ENCODE measurements at places on chromosomes 12 and 14.
A peak's percentile ranks its signal among the peaks of the same experiment; 100 is the strongest.

GRCh38 chr14:60859525-60859924, 121.4 kb downstream of the TRMT5 start:
- no peak for DNase-seq

DNA sequence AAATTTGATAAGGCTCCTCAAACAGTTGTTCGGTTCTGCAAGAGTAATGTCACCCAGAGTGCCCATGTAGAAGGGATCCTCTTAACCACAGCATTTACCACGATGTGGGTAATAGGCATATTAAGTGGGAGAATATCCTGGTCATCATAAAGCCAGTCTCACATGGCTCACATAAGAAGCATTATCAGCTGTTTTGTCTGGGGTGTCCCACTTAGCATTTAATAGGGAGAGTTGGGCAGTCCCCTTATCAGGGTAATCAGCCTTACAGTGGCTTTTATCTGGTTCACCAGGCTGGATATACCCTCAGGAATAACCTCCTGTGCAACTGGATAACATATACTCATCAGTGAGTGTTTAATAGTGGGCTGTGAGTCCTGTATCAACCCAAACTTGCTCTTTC, 12.9 kb upstream of the TMEM263 start:
- no peak for DNase-seq

DNA sequence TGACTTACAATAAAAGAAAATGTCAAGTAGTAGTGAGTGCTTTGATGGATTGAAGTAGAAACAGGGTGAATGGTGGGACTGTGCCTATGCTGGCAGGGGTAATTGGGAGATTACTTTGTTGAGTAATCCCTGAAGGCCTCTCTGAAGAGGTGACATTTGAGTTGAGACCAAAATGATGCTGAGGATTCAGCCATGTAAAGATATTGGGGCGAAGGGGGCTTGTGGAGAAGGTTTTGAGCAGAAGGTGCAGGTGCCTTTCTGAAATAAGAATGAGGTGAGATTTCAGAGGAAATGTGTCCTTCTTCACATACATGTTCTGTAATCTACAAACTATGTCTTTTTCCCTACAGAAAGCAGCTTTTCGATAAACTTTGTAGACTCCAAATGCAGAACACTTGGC, 8.0 kb downstream of the GNG2 start:
- no peak for DNase-seq

- peak; percentile 47 for DNase-seq
Measured at GRCh38 chr12:108930155-108930554, 50.3 kb downstream of the DAO start.

DNA sequence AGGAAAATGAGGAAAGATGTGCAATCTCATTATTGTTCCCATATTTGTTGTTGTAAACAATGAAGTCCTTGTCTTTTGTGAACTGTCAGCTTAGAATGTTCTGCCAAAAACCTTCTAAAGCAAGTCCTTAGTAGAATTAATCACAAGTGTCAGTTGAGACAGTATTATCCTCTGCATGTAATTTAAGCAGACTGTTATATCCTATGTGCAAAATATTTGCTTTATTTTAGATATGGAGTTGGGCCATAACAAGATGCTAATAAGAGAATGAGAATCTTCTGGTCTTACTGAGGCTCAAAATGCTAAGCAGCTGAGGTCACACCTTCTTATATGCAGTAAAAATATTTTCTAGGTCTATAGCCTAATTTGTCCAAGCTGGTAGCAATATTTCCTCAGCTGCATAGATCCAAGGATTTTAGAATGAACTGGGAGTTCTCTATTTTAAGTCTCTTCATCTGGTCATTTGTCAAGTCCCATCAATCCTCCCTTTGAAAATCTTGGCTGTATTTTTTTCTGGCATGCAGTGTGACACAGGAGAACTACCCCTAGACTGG, 222.3 kb upstream of the NAV3 start:
- no peak for DNase-seq

Data from bone marrow (tissue), 2 donors.